CD14-positive monocyte (primary cell): ENCODE measurements at places on chromosomes 5 and 9. TPM values are rescaled to one million over a fixed set of nuclear protein-coding genes. Genes with fewer than 3 reads are reported as not detected.

DNA sequence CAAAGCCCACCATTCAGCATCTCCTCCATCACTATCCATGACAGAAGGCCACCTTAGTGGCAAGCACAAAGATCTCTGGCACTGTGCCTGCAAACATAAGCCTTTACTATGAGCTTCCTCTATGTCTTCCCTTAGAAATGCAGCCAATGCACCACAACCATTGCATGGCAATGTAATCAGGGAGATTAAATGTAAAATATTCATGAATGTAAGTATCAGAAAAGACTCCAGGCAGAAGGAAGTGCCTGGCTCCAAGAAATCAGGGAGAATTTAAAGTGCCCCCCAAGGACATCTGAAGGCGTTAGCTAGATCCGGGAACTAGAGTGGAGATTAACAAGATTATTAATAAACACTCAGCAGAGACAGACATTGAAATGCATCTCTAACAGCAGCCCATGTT lies 32.5 kb upstream of the MYORG start:
- no peak for DNase-seq

DNA sequence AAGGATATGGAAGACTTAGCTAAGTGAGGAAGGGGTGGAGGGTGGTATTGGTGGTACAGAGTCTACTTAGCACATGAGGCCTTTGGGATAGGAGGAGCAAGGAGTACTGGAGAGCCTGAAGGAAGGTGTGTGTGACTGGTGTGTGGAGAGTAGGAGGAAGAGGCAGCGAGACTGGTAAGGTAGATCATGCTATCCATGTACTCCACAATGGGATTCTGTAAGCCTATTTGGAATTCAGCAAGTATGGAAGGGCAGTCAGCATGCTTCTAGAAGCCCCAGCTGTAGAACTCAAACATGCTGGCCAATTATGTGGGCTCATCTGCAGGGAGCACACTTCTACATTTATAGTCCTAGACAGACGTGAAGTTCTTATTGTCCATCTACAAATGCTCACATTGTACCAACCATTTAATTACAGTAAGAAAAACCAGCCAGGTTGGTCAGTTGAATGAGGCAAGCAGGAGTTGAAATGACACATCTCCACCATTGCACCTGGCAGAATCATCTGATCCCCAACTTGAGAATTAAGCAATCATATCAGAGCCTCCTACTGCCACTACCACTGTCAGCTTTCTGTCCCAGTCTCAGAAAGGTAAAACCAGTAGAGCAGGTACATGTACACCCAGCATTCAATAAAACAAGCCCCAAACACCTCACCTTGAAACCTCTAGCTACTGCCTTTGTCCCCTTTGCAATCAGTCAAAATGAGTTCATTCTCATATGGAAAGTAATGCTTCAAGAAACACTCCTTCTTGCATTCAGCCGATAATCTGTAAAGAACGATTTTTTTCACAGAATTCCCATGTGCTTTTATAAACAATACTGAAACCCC lies 60.9 kb upstream of the GLRX start:
- DNase-seq: no peak

DNA sequence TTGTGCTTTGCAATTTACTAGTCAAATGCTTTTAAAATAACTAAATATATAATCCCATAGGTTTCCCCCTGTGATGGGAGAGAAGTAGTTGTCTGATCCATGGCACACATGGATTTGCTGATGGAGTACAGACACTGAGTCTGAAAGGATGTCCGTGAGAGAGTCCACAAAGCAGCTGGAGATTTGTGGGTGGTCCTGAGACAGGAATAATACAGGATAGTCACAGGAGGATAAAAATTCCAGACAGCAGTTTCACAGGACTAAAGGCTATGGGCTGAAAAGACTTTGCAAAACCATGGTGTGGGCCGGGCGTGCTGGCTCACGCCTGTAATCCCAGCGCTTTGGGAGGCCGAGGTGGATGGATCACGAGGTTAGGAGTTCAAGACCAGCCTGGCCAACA lies 58.7 kb upstream of the ZFR start:
- no peak for DNase-seq

WDR38 gene
- not detected for polyA plus RNA-seq

GARNL3 gene
- polyA plus RNA-seq: 0.70 and 1.5 TPM in 2 replicates
